ENCODE measurements at places on chromosomes 1 and 21.

GRCh38 chr1:200951016-200951415 is 56.3 kb downstream of the INAVA start:
- DNase-seq = no peak

DNA sequence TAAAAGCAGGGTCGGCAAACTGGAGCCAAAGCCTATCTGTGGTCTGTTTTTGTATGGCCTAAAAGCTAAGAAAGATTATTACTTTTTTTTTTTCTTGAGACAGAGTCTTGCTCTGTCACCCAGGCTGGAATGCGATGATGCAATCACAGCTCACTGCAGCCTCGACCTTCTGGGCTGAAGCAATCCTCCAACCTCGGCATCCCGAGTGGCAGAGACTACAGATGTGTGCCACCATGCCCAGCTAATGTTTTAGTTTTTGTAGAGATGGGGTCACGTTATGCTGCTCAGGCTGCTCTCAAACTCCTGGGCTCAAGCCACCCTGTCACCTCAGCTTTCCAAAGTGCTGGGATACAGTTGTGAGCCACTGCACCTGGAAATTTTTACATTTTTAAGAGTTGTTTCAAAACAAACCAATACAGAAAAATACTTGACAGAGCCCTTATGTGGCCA is 6.5 kb upstream of the GLRX2 start:
- DNase-seq = no peak

DNA sequence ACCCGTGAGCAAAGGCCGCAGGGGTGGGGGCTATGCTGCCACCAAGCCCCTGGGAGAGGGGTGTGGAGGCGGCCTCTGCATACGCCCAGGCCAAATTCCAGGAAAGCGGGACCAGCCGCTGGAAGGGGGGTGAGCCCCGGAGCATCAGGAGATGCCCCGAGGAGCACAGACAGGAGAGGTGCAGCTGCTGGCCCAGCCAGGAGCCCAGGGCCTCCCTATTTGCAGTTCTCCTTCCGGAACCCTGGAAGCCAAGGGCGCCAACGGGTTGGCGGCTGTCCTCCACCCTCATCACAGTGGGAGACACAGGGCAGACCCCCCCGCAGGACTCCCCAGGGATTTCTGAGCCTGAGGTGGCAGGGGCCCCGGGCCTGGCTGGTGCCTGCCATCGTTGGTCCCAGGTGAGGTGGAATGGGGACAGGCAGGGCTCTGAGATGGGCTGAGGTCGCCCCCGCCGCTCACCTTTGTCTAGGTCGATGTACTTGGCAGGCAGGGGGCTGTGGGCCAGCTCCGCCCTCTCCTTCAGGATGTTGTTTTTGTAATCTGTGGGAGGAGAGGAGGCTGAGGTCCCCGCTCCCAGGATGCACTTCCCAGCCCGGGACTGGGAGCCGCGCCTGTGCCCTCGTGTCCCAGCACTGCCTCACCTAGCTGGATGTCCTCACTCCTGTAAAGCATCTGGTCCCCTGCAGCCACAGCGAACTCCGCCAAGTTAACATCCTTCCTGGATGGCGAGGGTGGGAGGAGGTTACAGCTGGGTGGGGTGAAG is 4.4 kb upstream of the DVL1 start:
- no peak for DNase-seq

DNA sequence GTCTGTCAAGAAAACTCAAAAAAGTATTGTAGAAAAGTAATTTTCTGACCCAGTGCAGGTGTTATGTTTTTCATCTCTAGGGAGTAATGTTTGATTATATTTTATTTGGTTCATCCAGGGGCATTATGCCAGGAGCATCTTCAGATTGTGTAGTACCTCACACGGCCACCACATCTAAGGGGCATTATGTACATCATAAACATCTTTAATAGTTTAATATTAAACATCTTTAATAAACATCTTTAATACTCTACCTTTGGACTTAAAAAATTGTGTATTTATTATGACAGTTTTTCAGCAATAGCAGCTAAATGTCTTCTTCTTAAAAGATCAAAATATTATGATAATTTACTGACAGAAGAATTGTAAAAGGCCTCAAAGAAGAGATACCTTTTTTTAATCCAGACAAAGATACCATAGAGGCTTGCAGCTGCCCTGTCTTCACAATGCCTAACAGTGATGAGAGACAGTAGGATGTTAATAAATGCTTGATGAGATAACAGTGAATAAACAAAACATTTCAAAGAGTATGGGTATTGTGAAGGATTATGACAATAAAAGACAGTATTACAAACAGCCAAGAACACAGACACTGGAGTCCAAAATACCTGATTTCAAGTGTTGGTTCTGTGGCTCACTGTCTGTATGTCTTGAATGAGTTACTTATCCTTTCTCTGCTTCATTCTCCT is 240.9 kb upstream of the ADGRL2 start:
- DNase-seq = no peak

- DNase-seq = no peak
These were observed 5.3 kb downstream of the DSCAM start for GRCh38 chr21:40841524-40842196.

DNA sequence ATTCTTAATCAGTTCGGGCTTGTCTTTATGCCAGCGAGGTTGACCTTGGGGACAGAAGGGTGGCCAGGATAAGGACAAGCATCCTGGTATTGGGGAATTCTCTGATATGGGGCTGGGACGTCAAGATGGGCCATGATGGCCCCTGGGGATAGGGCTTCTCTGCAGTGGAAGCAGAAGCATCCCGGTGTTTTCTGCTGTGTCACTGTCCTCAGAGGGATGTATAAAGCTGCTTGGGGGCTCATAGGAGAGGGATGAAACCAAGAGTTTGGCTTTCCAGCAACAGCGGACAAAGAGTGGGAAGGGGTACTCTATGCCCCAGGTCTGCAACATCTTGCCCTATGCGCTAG is 1.4 kb upstream of the ATP1B1 start:
- no peak for DNase-seq

DNA sequence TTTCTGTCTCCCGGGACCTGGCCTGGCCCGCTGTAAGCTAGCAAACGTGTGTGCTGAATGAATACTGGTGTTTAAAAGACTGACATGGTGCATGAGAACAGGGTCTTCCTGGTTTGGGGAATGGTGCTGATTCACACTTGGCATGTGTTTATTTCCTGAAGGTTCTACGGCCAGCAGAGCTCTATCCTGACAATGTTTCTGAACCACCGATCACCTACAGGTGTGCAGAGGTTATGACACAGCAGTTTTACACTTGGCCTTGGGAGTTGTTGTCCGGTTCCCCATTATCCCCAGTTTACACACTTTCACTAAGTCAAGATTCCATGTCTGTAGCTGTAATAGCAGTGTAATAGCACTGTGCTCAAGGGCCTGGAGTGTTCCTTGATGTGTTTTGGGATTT is 127.3 kb downstream of the ROR1 start:
- no peak for DNase-seq

DNA sequence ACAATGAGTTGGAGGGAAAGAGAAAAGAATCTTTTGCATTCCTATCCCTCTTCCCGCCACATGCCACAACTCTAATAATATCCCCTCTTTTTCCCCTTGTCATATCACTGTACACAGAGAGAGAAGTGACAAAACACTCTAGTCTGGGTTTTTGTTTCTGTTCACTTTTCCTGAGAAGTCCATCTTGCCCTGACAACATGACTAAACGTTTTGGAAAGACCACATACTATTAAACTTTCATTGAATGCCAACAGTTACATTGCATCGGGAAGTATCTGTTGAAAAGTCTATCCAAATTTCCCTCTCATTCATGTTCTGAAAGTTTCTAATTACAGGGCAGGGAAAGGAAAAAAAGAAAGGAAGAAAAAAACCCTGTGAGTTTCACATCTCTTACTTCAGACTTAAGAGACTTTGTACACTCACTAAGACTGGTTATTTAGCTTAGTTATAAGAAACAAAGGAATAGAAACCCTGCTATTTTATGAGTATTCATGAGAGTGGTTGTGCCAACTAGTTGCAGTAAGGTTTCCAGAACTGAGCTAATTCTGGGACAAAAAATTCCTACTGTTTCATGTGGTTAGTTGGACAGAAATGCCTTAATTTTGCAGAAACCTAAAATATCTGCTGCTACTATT is 16.9 kb downstream of the PLA2G4A start:
- no peak for DNase-seq

- no peak for DNase-seq
These were observed 2.8 kb downstream of the ANKRD34A start for GRCh38 chr1:145961425-145962156.

- peak; percentile 22 for DNase-seq
These were observed 13.0 kb downstream of the WNT9A start for GRCh38 chr1:227934476-227935313.

DNA sequence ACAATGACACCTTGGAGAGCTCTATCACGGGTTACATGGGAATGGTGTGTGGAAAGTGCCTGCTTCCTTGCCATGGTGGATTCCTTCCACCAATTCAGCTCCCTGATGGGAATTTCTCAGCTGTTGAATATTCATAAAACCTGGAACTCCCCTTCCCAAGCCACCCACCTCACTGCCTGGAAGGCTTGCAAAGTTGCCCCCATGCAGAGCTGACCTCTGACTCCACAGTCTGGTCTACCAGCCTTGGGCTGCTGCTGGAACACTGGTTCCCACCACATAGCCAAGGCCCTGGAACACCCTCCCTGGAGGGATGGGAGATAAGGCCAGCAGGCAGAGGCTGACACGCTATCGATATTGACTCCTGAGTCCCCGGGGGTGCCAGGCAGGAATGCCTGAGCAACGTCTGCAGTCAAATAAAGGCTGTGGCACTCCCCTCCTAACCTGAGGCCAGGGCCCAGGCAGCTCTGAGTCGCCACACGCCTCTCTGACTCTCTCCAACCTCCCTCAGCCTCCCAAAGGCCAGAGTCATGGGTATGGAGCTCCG is 8.8 kb downstream of the CCDC24 start:
- no peak for DNase-seq

DNA sequence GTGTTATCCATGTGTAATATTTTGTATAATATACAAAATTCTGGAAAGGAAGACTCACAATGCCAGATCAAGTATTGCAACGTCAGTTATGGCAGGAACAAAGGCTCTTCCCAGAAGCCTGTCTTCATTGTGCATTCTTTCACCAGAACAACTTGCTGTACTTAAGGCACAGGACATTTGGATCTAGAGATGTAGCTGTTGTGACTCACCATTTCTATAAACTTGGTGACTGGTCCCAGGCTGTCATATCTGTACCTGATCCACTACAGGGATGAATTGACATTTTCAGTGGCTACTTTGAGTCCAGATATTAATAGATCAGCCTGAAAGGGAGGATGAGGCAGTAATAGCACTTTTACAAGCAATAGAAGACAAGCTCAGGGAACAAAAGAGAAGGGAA is 299.8 kb downstream of the DISC1 start:
- no peak for DNase-seq

DNA sequence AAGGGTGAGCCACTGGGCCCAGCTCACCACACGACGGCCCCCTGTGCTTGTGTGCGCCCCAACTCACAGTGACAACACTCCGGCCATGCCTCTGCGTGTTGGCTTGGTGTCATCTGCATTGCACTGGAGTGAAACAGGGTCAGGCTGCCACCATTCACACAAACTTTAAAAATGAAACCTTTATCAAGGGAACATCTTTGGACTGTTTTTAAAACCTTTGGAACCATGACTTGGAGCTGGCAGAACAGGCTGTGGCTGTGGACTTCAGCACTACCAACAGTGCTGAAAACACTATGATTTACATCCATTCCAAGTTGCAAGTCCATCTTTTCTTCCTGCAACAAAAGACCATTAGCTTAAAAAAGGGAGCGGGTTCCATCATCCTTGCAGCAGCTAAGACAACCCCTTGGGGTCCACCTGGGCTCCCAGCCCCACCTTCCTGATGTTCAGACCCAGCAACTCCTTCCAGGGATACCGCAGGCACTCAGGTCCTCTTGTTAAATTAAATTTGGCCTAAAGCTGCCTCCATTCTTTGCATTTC is 25.6 kb downstream of the POFUT2 start:
- DNase-seq = no peak

- no peak for DNase-seq
These were observed 213.5 kb upstream of the PTGFR start for GRCh38 chr1:78277253-78277652.

DNA sequence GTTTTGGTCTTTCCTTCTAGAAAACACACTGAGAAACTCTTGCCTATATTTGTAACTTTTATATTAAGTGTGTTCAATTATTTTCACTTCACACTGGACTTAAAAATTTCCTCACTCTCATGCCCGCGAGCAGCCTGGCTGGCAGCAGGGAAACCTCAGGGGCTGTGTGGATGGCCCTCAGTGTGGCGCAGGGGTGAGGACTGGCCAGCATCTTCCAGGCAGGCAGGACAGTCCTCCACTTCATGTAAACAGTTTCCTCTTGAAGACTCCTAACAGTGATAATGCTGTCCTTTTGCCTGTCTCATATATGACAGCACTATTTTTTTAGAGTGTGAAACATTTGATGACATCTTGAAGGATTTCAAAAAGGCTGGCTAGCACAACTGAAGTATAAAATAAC is 618.6 kb downstream of the KIF26B start:
- DNase-seq = no peak

- DNase-seq = no peak
These were observed 34.1 kb downstream of the COL11A1 start for GRCh38 chr1:103074224-103074623.

DNA sequence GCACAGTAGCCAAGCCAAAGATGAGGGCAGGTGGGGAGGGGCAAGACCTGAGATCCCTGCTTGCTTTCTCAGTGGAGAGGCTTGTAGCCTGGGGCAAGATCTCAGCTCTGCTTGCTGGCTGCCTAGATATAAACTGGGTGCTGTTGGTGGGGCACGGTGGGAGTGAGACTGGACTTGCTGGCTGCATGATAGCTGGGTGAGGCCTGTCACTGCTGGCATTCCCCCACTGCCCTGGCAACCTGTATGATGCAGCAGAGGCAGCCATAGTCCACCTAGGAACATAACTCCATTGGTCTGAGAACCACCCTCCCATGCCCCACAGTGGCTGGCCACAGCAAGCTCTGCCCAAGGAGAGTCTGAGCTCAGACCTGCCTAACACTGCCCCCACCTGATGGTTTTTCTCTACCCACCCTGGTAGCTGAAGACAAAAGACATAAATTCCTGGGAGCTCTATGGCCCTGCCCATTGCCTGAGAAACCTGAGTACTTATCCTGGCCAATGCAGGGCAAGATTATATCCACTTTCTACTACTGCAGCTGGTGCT is 261.9 kb upstream of the DEPDC1 start:
- DNase-seq = no peak

DNA sequence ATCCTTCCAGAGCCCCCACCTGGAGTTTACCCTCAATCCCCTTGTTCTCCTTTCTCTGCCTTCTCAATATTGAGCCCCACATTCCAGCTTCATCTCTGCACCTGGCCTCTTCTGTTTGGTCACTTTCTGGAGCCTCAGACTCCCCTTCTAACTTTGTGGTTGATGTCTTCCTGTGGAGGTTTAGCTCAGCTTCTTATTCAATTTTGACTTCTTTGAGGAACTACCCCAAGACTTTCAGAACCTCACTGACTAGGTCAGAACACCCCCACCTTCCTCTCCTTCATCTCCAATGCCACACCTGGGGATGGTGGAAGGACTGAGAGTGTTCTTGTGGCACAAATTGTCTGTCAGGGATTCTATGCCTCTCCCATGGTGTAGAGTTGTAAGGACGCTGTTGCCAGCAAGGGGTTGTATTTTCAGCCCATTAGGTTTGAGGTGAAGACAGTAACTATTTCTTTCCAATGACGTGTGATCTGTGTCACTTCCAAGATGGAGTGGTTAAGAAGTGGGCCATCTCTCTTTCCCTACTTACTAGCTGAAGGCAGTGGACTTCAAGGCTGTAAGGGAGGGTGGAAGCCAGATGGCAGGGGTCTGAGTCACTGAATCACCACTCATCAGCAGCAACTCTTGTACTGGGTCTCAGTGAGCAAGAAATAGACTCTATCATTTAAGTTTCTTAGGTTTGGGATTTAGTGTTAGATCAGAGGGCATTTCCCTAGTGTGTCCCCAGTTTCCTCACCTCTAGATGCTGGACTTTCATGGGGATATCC is 80.6 kb downstream of the PAPPA2 start:
- DNase-seq = no peak
